ENCODE measurements at places on chromosomes 2 and 18.

- DNase-seq, result no peak
These were observed 24.5 kb downstream of the SIGLEC15 start for GRCh38 chr18:45850021-45850420.

DNA sequence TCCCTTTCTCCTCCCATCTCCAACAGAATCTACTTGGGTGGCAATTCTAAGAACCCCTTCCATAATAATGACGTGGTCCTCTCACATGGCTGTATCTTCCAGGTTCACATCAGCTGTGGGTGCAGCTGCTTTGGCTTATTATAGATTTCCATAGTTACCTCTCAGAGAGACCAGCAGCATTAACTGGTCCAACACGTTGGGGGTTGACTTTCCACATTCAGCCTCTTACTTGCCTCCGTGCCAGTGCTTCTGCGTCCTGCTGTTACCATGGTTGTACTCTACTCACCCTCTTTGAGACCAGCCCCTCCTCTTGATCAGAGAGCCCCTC, 570.7 kb downstream of the PLCL1 start:
- DNase-seq, result no peak

DNA sequence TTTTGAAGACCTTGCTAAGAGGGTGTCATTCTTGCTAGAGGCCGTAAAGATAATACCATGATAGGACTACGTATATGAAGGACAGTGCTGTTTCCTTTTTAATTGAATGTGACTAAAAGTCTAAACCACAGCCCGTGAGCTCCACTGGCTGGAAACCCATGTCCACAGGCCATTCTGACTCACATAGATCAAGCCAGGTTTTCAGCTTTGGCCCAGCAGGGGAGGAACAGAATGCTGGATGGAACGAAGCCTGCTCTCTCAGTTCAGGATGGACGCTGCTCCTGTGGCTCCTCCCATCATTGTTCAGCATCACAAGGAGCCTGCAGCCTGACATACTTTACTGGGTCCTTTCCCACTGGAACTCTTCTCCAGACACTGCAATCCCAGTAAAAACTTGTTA, 47.6 kb downstream of the ALPK2 start:
- no peak for DNase-seq

- DNase-seq, result no peak
These were observed 1.1 kb upstream of the MTA3 start for GRCh38 chr2:42567364-42567763.
